ENCODE measurements at places on chromosomes 3 and 15. TPM values are rescaled to one million over a fixed set of nuclear protein-coding genes. Genes with fewer than 3 reads are reported as not detected.

Gene PGBD4
- 3.0 TPM for total RNA-seq

Gene VPS13C
- total RNA-seq = 11.2 TPM

Gene CADPS
- 0.18 TPM for total RNA-seq

Gene MUSTN1
- not detected for total RNA-seq

Gene AGBL1
- total RNA-seq = not detected

Gene KLF15
- 0.20 TPM for total RNA-seq

Gene ONECUT1
- not detected for total RNA-seq

Gene LRTM1
- not detected for total RNA-seq

Gene CX3CR1
- total RNA-seq = not detected

Gene PLSCR2
- not detected for total RNA-seq

Gene RTP3
- total RNA-seq = not detected

Gene GATM
- total RNA-seq = not detected

Gene NOX5
- 1.1 TPM for total RNA-seq

Gene TRIM42
- not detected for total RNA-seq

Gene FSIP1
- 0.43 TPM for total RNA-seq

Gene SERINC4
- 0.13 TPM for total RNA-seq

Gene WDR93
- total RNA-seq = not detected

Gene MTMR10
- 11.7 TPM for total RNA-seq

Gene GPR87
- 1.3 TPM for total RNA-seq

Gene TP63
- total RNA-seq = 0.06 TPM

Gene SLC51A
- total RNA-seq = not detected

Data from HT1080 (cell line).